ENCODE measurements at places on chromosomes 4 and X. TPM values are rescaled to one million over a fixed set of nuclear protein-coding genes. Genes with fewer than 3 reads are reported as not detected.

- no peak for DNase-seq
Measured at GRCh38 chrX:107940095-107940494, 42.1 kb downstream of the TEX13B start.

DNA sequence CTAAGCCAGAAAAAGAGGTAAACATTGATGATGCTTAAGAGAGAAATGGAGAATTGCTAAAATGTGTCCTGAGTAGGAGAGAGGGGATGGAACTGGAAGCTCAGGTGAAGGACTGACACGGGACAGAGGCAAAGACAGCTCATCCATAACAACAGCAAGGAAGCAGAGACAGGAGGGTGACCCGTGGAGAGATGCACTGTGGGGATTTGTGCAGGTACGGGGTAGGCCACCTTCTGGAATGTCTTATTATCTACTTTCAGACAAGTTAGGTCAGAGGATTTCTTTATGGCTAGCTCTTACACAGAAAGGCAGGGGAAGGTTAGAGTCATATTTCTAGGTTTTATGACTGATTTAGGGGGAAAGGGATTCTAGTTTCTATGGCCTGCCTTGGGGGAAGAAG is 31.7 kb downstream of the RXFP1 start:
- DNase-seq = no peak

GRCh38 chrX:103362474-103362873 is 6.2 kb downstream of the TCEAL9 start:
- DNase-seq = no peak

GRCh38 chr4:151045907-151046306 is 30.8 kb upstream of the LRBA start:
- DNase-seq = no peak

PPEF1 gene
- polyA plus RNA-seq = 0.44 TPM

GRCh38 chr4:76569225-76569624 is 134.2 kb downstream of the SHROOM3 start:
- no peak for DNase-seq

DNA sequence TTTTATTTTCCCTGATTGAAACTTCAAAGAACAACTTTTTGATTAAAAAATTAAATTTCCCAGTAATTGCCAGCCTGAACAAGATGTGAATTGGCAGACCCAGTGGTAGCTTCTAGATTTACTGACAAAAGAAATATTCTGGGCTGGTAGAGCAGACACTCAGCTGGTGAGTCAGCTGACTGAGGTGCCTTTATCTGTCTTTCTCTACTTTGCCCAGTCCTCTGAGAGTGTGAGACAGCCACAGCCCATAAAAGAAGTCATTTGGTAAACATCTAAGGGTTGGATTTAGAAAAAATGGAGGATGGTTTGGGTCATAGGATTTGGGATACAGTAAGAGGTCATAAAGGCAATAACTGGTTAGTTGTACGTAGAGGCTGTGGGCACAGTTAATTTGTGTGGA is 54.5 kb downstream of the CCSER1 start:
- DNase-seq = no peak

- DNase-seq = peak; percentile 4
Measured at GRCh38 chr4:24032371-24032989, 142.6 kb upstream of the PPARGC1A start.

GRCh38 chrX:35809781-35810180 is 11.6 kb downstream of the MAGEB16 start:
- DNase-seq = no peak

GRCh38 chr4:2297606-2298531 is 36.0 kb upstream of the MXD4 start:
- DNase-seq = no peak

GC gene
- polyA plus RNA-seq = not detected

GRCh38 chr4:101067383-101067782 is 279.9 kb downstream of the PPP3CA start:
- no peak for DNase-seq

DNA sequence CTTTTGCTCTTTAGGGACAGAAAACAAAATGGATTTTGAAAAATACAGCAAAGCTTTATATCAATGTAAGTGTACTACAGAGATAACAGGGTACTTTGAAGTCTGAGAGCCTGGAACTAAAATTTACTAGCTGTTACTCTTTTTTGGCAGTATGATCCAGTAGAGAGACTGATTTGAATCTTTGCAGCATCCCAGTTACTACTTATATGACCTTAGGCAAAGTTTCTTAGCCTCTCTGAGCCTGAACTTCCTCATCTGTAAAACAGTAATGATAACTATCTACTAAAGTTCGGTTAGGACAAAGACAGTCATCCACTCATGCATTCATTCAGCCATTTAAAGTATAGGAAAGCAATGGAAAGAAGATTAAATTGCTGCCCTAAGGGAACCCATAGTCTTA is 10.1 kb downstream of the BRWD3 start:
- DNase-seq = no peak

FABP2 gene
- polyA plus RNA-seq = not detected

DNA sequence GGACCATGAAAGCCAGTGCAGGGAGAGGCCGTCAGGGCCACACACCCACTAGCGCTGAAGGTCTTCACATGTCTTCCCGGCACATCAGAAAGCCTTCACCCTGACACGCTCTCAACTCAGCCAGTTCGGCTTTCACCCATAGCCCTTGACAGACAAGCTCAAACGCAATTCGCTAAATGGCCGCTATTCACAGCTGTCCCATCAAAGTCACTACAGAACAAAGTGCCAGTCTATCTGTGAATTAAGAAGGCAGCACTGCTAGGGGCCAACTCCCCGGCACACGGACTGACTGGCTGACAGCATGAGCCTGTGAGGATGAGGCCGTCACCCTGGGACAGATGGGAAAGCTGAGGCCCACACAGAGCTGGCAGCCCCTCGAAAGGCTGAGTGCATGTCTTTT is 45.7 kb downstream of the ACOX3 start:
- no peak for DNase-seq

- DNase-seq = no peak
Measured at GRCh38 chr4:105967058-105967658, 71.9 kb downstream of the NPNT start.

FAM53A gene
- 2.4 TPM for polyA plus RNA-seq

GRCh38 chr4:130705023-130705422 is 1609.1 kb downstream of the C4orf33 start:
- DNase-seq = no peak

GRCh38 chr4:74610491-74610890 is 165.6 kb downstream of the AREG start:
- DNase-seq = no peak

GRCh38 chrX:18649498-18649951 is 22.4 kb downstream of the RS1 start:
- no peak for DNase-seq

DNA sequence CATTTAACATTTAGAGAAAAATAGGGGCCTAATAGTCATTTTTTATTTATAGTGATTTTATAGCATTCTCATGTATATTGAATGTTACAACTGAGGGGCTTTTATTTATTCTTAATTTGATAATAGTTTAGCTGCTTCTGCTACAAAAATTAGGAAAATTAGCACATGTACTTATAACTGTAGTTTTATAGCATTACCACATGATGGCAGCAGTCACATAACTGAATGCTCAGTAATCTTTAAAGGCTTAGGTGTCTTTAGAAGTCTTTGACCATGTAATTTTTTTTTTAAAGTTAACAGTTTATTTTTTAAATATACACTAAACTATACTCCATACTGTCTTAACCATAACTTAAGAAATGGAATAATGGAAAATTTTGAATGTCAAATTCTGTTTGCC is 136.6 kb downstream of the STAG2 start:
- peak; percentile 16 for DNase-seq

DNA sequence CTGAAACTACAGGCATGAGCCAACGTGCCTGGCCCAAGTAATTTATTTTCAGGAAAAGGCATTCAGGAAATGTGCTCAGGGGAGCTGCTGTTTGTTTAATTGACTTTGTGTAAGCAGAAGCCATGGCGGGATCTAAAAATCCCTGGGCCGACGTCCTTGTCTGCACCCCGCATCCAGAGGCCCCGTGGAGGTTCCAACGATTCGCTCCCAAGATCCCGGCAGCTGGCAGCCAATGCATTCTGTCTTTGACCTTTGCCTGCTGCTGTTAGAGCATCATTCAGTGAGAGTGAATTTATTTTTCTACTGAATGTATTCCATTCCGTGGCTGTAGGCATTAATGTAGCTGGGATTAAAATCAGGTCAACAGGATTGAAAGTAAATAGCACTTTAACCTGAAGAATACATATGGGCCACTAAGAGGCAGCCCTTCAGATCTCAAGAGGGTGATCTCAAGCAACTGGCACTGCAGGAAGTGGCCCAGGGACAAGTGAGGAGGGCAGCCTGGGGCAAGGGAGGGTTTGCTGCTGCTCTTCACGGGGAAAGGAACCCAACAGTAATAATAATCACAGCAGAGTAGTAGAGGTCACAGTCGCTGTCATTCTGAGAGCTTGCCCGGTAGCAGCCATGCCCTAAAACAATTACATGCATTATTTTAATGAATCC is 75.2 kb downstream of the PSAPL1 start:
- no peak for DNase-seq

P2RY4 gene
- polyA plus RNA-seq = 0.25 TPM

- no peak for DNase-seq
Measured at GRCh38 chr4:6627832-6628231, 12.7 kb upstream of the MRFAP1 start.

DNA sequence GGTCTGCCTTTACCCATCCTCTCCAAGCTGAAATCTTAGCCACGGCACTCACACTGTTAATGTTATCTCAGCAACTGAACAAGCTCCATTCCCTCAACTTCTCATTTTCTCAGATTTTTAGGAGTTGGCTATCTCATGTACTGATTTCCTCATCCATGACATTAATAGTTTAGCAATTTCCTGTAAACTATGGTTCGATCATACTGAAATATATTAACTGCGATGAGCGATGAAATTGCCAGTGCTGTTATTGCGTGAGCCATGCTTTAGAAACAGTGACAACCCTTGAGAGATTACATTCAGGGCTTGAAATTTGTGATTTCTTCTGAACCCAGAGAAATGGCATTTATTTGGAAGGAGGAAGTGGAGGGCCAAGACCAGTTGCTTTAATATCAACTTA is 223.7 kb downstream of the GPAT3 start:
- no peak for DNase-seq

- no peak for DNase-seq
Measured at GRCh38 chr4:1230971-1231636, 17.8 kb downstream of the CTBP1 start.

FGA gene
- polyA plus RNA-seq = not detected

GRCh38 chr4:82551734-82552133 is 10.1 kb downstream of the TMEM150C start:
- no peak for DNase-seq

PNMA6F gene
- not detected for polyA plus RNA-seq

DNA sequence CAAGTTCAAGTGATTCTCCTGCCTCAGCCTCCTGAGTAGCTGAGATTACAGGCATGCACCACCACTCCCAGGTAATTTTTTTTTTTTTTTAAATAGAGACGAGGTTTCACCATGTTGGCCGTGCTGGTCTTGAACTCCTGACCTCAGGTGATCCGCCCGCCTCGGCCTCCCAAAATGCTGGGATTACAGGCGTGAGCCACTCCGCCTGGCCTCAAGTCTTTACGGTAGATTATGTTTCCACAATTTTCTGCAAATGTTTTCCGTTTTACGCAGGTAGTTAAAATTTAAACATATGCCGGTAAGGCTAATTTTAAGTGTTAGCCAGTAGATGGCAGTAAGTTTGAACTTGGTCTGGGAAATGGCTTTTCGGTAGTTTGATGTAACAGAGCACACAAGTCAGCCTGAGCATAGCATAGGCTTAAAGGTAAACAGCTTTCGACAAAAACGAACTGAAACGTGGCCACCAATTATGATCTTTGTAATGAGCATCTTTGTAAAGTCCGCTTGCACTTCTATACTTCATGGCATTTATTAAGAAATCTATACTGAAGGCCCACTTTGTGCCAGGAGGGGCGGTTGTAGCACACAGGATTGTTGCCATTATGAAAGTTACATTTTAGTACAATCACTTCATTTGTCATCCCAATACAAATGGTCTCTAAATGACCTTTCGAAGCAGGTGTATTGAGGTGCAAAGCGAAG is 31.1 kb downstream of the CCKAR start:
- peak; percentile 54 for DNase-seq

APLN gene
- polyA plus RNA-seq = 15.7 TPM

NXF3 gene
- polyA plus RNA-seq = not detected

- no peak for DNase-seq
Measured at GRCh38 chr4:48255959-48256342, 13.7 kb downstream of the TEC start.

DNA sequence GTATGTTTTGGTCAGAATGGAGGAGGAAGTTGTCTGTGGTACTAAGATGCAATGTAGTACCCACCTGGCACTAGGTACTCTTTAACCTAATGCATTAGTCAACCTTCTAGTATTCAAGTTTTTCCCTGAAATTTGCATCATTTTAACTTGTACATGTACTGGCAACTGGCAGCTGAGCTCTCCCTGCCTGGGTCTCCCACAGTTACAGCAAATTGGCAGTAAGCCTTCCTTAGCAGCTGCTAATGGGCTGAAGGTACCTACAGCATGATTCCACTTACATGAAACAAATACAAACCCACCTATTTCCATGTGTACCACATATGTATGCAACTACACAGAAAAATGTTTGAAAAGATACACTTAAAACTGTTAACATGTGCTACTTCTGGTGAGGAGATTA is 8.1 kb upstream of the KLHL2 start:
- DNase-seq = no peak

- DNase-seq = no peak
Measured at GRCh38 chrX:46298821-46299220, 246.4 kb downstream of the ZNF674 start.

- DNase-seq = no peak
Measured at GRCh38 chr4:105951198-105951597, 55.9 kb downstream of the NPNT start.

RRH gene
- 0.53 TPM for polyA plus RNA-seq

DNA sequence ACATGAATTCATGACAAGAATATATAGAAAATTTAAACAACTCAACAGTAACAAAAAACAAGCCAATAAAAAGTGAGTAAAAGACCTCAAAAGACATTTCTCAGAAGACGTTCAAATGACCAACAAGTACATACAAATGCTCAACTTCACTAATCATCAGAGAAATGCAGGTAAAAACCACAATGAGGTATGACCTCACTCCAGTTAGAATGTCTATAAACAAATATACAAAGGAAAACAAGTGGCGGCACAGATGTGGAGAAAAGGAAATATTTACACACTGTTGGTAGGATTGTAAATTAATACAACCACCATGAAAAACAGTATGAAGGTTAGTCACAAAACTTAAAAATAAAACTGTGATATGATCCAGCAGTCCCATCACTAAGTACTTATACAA is 1033.1 kb downstream of the RAPGEF2 start:
- DNase-seq = no peak

RASGEF1B gene
- 5.1 TPM for polyA plus RNA-seq
